A549 treated with Mapracorat at 1 μM for 4 hours (cell line): ENCODE measurements at places on chromosomes 11 and 22. TPM values are rescaled to one million over a fixed set of nuclear protein-coding genes. Genes with fewer than 3 reads are reported as not detected.

CASP5 gene
- not detected in 5 replicates for total RNA-seq

AMOTL1 gene
- 5.7 to 8.6 TPM (median 7.8 TPM) in 5 replicates for total RNA-seq

MIAT gene
- total RNA-seq, result 0.16 to 0.44 TPM (median 0.27 TPM) in 5 replicates

NLRP14 gene
- total RNA-seq, result not detected in 5 replicates

SPI1 gene
- 0.15 to 0.20 TPM in 2 of 5 replicates, not detected in the others for total RNA-seq

FKBP2 gene
- total RNA-seq, result 124 to 151 TPM (median 130 TPM) in 5 replicates

C11orf91 gene
- 1.4 to 2.0 TPM (median 1.5 TPM) in 5 replicates for total RNA-seq

APOBEC3B gene
- total RNA-seq, result 27.0 to 32.6 TPM (median 28.8 TPM) in 5 replicates

BATF2 gene
- 0.71 to 1.1 TPM (median 0.85 TPM) in 5 replicates for total RNA-seq

CYTH4 gene
- total RNA-seq, result 0.38 to 0.73 TPM (median 0.56 TPM) in 5 replicates

SEPTIN5 gene
- total RNA-seq, result 6.7 to 11.9 TPM (median 9.7 TPM) in 5 replicates

NPAS4 gene
- total RNA-seq, result not detected in 5 replicates

SNX32 gene
- 0.09 TPM in 1 of 5 replicates, not detected in the others for total RNA-seq

KDM4E gene
- total RNA-seq, result not detected in 5 replicates

AMPD3 gene
- total RNA-seq, result 6.6 to 8.4 TPM (median 7.4 TPM) in 5 replicates

BIRC2 gene
- 28.2 to 34.9 TPM (median 28.9 TPM) in 5 replicates for total RNA-seq
